Activated naive CD8-positive, alpha-beta T cell treated with anti-CD3 and anti-CD28 coated beads for 36 hours (primary cell): ENCODE measurements at places on chromosomes 13 and 19. TPM values are rescaled to one million over a fixed set of nuclear protein-coding genes. Genes with fewer than 3 reads are reported as not detected.

DNA sequence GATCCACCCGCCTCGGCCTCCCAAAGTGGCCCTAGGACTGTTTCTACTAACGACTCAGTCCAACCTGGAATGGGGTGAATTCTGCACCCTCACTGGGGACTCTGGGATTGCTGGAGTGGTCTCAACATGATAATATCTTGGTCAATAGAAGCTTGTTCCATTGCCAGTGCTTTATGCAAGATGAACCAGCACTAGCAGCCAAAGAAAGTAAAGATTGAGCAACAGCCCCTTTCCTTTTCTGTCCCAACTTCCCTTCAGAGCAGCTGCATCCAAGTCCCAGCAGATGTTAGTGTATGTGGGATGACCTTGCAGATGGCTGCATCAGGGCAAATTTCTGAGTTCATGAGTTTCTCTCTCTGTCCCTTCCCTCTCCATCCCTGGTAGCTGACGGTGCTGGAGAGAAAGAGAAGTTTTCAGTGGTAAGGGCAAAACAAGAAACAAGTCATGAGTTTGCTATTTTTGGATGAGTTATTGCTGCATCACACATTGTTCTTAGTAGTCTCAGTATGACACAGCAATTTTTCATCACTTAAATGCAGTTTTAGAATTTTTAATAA lies 183.6 kb upstream of the EDNRB start:
- no peaks in the 10 kb centered on the region for H3K27me3 ChIP-seq
- DNase-seq: no peak
- H3K4me3 ChIP-seq: no peak overlapping the region

- no peaks in the 10 kb centered on the region for H3K27me3 ChIP-seq
- H3K36me3 ChIP-seq: peaks cover 6% of the 10 kb centered on the region
- peak within 1 kb of the TSS; percentile 77 for H3K4me3 ChIP-seq
- peak within 1 kb of the TSS; percentile 75 for H3K27ac ChIP-seq
- H3K4me1 ChIP-seq: peaks cover 29% of the 10 kb centered on the region
These were observed at the start of gene ETV2 for GRCh38 chr19:35641515-35642151. Gene ETV2 (plus strand): TSS chr19:35641745. CDS start chr19:35642461, 716 bp downstream.

GRCh38 chr19:56617531-56617930 lies 22.4 kb downstream of the ZNF71 start:
- no peaks in the 10 kb centered on the region for H3K27me3 ChIP-seq
- H3K4me3 ChIP-seq: no peak overlapping the region
- H3K27ac ChIP-seq: no peak overlapping the region
- H3K4me1 ChIP-seq: no peaks in the 10 kb centered on the region
- no peak for DNase-seq

- H3K4me1 ChIP-seq: peaks cover 11% of the 10 kb centered on the region
- peak within 1 kb of the TSS; percentile 15 for H3K27ac ChIP-seq
- H3K27me3 ChIP-seq: peaks cover 86% of the 10 kb centered on the region
- DNase-seq: peak; percentile 73
- H3K4me3 ChIP-seq: peak within 1 kb of the TSS; percentile 68
These were observed at the start of gene SYT5 for GRCh38 chr19:55179606-55180484. Gene SYT5 (minus strand): TSS chr19:55180289. CDS start chr19:55179041, 1,248 bp downstream.

Gene GNG7
- total RNA-seq: 0.36 TPM

GRCh38 chr19:13860679-13861391 lies 16.1 kb upstream of the NANOS3 start:
- peaks cover 37% of the 10 kb centered on the region for H3K4me1 ChIP-seq
- no peak for DNase-seq

- no peaks in the 10 kb centered on the region for H3K4me1 ChIP-seq
- H3K27me3 ChIP-seq: no peaks in the 10 kb centered on the region
- DNase-seq: no peak
- H3K27ac ChIP-seq: no peak overlapping the region
- H3K36me3 ChIP-seq: no peaks in the 10 kb centered on the region
- no peak overlapping the region for H3K4me3 ChIP-seq
These were observed 67.1 kb downstream of the STARD13 start for GRCh38 chr13:33218426-33218825.

- H3K27ac ChIP-seq: no peak overlapping the region
- no peak overlapping the region for H3K4me3 ChIP-seq
- no peak for DNase-seq
- H3K27me3 ChIP-seq: no peaks in the 10 kb centered on the region
These were observed 13.6 kb downstream of the GPATCH1 start for GRCh38 chr19:33094436-33095067.

GRCh38 chr13:97403893-97404750 lies 29.8 kb upstream of the RAP2A start:
- no peak for DNase-seq
- H3K27ac ChIP-seq: no peak overlapping the region
- H3K36me3 ChIP-seq: peaks cover 7% of the 10 kb centered on the region

- no peak overlapping the region for H3K4me3 ChIP-seq
- no peak for DNase-seq
- no peaks in the 10 kb centered on the region for H3K27me3 ChIP-seq
- H3K4me1 ChIP-seq: peaks cover 8% of the 10 kb centered on the region
- peaks cover 15% of the 10 kb centered on the region for H3K36me3 ChIP-seq
- no peak overlapping the region for H3K27ac ChIP-seq
These were observed 200.3 kb downstream of the LMO7 start for GRCh38 chr13:75836441-75836840.

- DNase-seq: no peak
- peaks cover 6% of the 10 kb centered on the region for H3K36me3 ChIP-seq
- peak overlapping the region; percentile 99 for H3K27ac ChIP-seq
- H3K27me3 ChIP-seq: no peaks in the 10 kb centered on the region
- H3K4me3 ChIP-seq: peak overlapping the region; percentile 93
- peaks cover 25% of the 10 kb centered on the region for H3K4me1 ChIP-seq
These were observed 12.4 kb upstream of the BBC3 start for GRCh38 chr19:47243364-47243775.

Gene GARIN5B
- not detected for total RNA-seq

Gene ZNF528
- total RNA-seq: 9.4 TPM

Gene C1QTNF9
- total RNA-seq: not detected

GRCh38 chr13:51811046-51811445 lies 7.1 kb upstream of the DHRS12 start:
- peaks cover 24% of the 10 kb centered on the region for H3K36me3 ChIP-seq
- H3K4me3 ChIP-seq: no peak overlapping the region

GRCh38 chr13:100547791-100548201 lies 40.8 kb downstream of the GGACT start:
- H3K27me3 ChIP-seq: no peaks in the 10 kb centered on the region
- no peak overlapping the region for H3K4me3 ChIP-seq

- H3K27me3 ChIP-seq: no peaks in the 10 kb centered on the region
- H3K4me1 ChIP-seq: no peaks in the 10 kb centered on the region
- H3K27ac ChIP-seq: no peak overlapping the region
- DNase-seq: no peak
- no peak overlapping the region for H3K4me3 ChIP-seq
These were observed 62.8 kb downstream of the PEPD start for GRCh38 chr19:33458807-33459206.

- no peak overlapping the region for H3K4me3 ChIP-seq
- no peak overlapping the region for H3K27ac ChIP-seq
- no peaks in the 10 kb centered on the region for H3K27me3 ChIP-seq
- H3K4me1 ChIP-seq: no peaks in the 10 kb centered on the region
These were observed 2898.1 kb downstream of the PCDH9 start for GRCh38 chr13:64332048-64332447.

Gene POU4F1
- total RNA-seq: 0.08 TPM

DNA sequence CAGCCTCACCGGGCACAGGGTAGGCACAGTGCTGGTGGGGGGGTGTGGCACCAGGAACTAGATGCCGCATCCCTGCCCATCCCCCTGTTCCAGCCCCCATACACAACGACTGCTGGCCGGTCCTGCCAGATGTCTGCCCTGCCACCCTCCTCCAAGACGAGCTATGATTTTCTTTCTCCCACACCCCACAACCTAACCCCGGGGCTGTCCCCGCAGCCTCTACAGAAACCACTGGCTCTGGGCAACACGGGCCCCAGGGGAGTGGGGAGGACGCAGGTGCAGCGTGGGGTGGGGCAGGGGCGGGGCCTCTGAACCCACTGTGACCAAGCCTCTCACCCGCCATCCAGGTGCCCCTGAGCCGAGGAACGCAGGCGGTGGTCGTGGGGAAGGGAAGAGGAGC lies 15.5 kb downstream of the PGLS start:
- no peak overlapping the region for H3K4me3 ChIP-seq
- peaks cover 22% of the 10 kb centered on the region for H3K36me3 ChIP-seq
- H3K27me3 ChIP-seq: no peaks in the 10 kb centered on the region

DNA sequence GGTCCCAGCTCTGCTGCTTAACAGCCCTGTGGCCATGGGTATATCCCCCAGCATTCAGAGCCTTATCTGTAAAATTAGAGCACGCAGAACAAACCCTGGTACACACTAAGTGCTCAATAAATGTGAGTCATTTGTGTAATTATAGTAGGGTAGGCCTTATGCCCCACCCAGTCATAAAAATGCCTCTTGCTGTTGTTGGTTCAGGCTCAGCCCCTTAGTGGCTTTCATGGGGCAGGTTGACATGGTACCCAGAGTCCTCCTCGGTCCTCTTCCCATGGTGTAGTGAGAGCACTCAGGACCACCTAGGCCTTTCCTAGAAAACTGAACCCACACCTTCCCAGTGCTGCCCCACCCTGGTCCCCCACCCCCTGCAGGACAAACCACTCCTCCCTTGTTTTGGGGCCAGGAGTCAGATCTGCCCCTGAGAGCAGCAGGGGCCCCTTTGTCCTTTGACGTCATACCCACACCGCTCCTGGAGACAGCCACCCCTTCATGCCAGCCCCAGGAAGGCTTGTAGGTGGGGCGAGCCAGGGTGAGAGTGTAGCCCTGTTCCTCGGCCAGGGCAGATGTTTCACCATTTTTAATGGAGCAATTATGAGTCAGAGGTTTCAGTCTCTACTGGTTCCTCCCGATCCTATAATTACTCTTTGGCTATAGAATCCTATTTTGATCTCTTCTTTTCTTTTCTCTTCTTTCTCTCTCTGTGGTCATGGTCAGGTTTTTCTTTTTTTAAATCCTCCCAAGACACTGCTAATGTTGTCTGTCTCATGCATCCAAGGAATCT lies 36.8 kb downstream of the ACTN4 start:
- H3K27ac ChIP-seq: no peak overlapping the region
- H3K4me3 ChIP-seq: no peak overlapping the region
- no peak for DNase-seq

DNA sequence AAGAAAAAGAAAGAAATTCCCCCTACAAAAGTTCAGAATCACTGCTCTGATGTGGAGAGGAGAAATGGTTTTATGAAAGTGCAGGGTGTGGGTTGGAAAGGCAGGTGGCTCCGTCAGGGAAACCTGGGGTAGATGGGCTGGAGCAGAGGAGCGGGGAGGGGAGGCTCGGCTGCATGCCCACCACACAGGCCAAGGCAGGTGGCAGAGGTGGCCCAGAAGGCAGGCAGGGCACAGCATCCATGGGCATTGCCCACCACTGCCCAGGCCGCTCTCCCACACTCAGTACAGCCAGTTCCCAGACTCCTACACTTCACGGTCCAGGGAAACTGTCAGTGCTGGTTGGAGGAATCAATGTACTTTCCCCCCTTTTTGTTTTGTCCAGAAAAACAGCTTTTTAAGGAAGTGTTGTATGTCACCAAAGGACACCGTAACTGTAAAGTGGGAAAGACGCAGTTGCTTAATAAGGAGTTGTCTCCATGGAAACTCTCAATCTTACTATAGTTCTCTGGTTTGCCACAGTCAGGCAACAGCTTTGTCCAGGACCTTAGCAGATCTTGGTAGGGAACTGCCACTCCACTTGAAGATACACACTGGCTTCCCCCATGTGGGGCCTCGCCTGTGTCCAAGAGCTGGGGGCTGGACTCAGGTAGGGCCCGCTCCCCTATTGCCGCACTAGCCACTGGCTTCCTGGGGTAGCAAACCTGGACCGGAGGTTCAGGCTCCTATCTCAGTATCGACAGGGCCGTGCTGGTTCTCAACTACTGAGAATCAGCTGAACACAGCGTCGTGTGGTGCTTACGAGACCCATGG lies 82.9 kb downstream of the RAB20 start:
- no peaks in the 10 kb centered on the region for H3K36me3 ChIP-seq
- DNase-seq: no peak
- H3K4me1 ChIP-seq: no peaks in the 10 kb centered on the region
- H3K27ac ChIP-seq: no peak overlapping the region
- peaks cover 4% of the 10 kb centered on the region for H3K27me3 ChIP-seq
- H3K4me3 ChIP-seq: no peak overlapping the region

DNA sequence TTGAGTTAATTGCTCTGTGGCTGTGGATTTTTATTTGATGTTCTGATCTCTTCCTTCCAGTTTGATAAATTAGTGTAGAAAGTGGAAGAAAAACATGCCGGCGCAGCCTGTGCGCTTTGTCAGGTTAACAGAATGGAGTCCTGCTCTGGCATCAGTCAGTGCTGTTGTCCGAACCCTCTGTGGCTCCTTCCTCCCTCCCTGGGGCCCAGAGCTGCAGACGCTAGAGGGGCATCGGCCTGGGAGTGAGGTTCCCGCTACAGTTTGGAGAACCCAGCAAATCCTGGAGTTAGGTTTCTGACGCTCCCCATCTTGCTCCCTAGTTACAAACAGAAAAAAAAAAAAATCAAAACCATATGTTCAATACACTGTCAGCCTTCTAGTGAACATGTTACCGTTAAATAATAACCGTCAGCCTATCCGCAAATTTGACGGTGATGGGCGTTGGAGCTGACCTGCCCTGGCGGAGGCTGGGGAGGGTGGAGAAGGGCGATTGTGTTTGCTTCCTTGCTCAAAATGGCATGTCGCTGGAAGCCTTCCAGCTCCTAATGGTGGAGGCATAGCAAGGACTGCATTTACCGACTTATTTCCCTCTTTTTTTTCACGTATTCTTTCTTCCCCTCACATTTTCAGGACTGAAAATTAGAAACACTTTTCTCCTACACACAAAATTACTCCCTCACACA lies 13.6 kb downstream of the MBNL2 start:
- DNase-seq: no peak
- H3K4me1 ChIP-seq: peaks cover 38% of the 10 kb centered on the region
- H3K36me3 ChIP-seq: peaks cover 23% of the 10 kb centered on the region
- H3K27ac ChIP-seq: no peak overlapping the region
- H3K4me3 ChIP-seq: no peak overlapping the region
- H3K27me3 ChIP-seq: no peaks in the 10 kb centered on the region

Gene ERCC2
- total RNA-seq: 29.1 TPM

GRCh38 chr13:102677122-102677521 lies 17.7 kb downstream of the METTL21C start:
- peaks cover 12% of the 10 kb centered on the region for H3K4me1 ChIP-seq
- no peak for DNase-seq
- H3K36me3 ChIP-seq: peaks cover 23% of the 10 kb centered on the region
- no peaks in the 10 kb centered on the region for H3K27me3 ChIP-seq

Gene MAST3
- total RNA-seq: 14.4 TPM

- no peak for DNase-seq
- no peak overlapping the region for H3K4me3 ChIP-seq
- no peaks in the 10 kb centered on the region for H3K36me3 ChIP-seq
- H3K27me3 ChIP-seq: no peaks in the 10 kb centered on the region
- no peaks in the 10 kb centered on the region for H3K4me1 ChIP-seq
These were observed 42.0 kb upstream of the RXFP2 start for GRCh38 chr13:31697290-31697689.

GRCh38 chr19:46919324-46919723 lies 58.5 kb downstream of the ARHGAP35 start:
- H3K36me3 ChIP-seq: peaks cover 20% of the 10 kb centered on the region
- H3K27ac ChIP-seq: no peak overlapping the region
- peak; percentile 20 for DNase-seq
- H3K4me1 ChIP-seq: peaks cover 50% of the 10 kb centered on the region
- H3K27me3 ChIP-seq: no peaks in the 10 kb centered on the region
- no peak overlapping the region for H3K4me3 ChIP-seq
